ENCODE measurements at places on chromosomes 1 and 21. TPM values are rescaled to one million over a fixed set of nuclear protein-coding genes. Genes with fewer than 3 reads are reported as not detected.

Gene F13B
- total RNA-seq = not detected

Gene KCNK1
- 2.9 TPM for total RNA-seq

Gene RABIF
- total RNA-seq = 1.3 TPM

Gene ZBTB8B
- total RNA-seq = not detected

Gene GPR25
- not detected for total RNA-seq

Gene GLIS1
- total RNA-seq = 1.6 TPM

Gene TNFRSF8
- total RNA-seq = 0.09 TPM

Gene BRDT
- not detected for total RNA-seq

Gene TMEM269
- total RNA-seq = not detected

Gene CYP4X1
- total RNA-seq = 3.3 TPM

GRCh38 chr1:14686701-14687100, 88.2 kb downstream of the KAZN start:
- no peak for DNase-seq

GRCh38 chr1:158793604-158794003, 12.6 kb upstream of the OR6N2 start:
- DNase-seq = no peak

DNA sequence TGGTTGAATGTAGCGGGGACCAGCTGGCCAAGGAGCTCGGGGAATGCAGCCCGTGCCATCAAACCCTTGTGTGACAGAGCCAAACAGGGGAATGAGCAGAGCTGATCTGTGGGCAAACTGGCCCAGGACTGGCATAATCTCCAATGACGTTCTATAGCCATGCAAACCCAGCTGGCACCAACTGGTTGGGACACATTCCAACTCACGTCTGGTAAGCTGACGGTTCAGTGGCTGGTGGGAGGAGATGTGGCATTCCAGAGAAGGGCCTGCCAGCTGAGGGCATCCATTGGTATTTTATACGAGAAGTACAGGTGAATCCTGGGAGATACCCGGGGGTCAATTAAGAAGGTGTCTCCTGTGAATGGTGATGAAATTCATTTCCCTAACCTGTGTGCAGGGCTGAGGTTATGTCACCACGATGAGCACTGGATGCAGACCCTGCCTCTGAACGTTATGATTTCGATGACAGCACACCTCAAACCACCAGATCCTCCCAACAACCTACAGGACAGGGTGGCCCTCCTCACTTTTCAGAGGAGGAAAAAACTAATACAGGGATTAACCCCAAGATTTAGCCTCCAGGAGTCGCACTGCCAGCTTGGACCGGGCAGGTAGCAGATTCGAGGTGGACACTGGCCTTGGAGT, 39.0 kb upstream of the RUNX3 start:
- no peak for DNase-seq

- peak; percentile 56 for DNase-seq
These were observed 27.6 kb downstream of the CD244 start for GRCh38 chr1:160834945-160835565.

DNA sequence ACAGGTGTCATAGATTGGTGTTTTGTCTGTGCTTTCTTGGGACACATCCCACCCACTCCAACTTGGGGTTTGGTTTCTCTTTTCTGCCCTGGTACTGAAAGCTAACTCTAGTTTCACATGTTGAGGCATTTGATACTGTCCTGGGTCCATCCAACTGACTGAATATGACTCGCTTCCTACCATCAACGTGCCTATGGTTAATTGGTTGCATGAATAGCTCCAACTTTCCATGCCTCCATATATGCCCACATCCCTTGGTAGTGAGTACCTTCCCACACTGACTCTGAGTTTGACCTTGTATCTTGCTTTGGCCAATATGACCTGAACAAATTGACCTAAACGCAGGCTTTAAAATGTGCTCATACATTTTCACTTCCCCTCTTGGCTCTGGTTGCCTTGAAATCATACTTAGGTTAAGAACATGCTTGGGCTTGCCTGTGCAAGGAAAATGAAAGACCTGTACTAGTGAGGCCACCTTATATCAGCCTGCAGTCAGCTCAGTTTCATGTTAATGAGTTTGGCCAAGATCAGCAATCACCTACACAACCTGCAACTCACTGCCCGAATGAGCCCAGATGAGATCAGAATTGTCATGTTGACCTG, 81.0 kb upstream of the KCNK2 start:
- DNase-seq = no peak

GRCh38 chr1:40939320-40940059, 40.0 kb upstream of the CTPS1 start:
- peak; percentile 91 for DNase-seq

- DNase-seq = peak; percentile 55
These were observed 11.2 kb upstream of the HMGB4 start for GRCh38 chr1:33852711-33853110.

DNA sequence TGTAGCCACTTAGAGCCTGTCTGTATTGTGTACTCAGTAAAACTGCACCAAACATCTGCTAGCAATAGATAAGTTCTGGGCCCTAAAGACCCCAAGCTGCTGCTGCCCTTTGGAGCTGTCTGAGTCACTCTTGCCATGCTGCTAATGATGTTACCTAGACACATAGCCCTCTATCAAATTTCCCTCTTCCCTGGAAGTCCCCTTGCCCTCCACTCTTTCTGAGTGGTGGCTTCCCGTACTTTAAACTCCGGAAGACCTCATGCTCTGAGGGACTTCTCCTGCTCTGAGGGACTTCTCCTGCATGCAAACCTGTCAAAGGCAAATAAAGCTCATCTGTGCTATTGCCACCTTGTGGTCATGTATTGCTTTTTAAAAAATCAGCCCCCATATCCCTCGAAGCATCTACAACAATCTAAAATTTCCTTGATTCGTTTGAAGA, 34.0 kb downstream of the FH start:
- peak; percentile 24 for DNase-seq

- peak; percentile 45 for DNase-seq
These were observed 33.4 kb downstream of the QSOX1 start for GRCh38 chr1:180188091-180188506.

DNA sequence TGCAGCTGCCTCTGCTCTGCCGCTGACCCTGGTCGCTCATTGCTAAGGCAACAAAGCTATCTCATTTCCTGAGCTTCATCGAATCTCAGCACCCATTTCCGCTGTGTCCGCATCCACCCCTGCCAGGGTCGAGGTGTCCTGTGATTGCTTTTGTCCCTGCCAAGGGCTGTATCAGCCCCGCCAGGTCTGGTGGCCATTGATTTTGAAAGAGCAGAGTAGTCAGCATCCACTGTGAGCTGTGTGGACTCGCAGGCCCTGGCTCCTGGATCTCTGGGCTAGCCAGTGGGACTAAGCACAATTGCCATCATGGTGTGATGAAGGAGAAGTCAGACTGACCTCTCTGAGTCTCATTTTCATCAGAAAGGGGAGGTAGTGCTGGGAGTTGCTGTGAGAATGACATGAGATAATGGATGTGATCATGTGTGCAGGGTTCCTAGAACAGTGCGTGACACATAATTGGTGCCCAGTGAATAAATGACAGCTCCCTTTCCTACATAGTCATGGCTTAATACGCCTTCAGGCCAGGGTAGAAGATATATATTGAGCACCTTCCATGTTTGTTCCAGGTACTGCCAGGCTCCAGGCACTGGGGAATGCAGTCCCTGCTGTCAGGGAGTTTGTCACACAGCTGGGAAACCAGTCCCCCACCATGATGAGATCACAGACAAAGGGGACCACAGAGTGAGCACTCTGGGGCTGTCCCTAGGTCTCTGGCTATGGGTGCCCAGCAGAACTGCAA, 32.1 kb downstream of the NAV1 start:
- DNase-seq = no peak

DNA sequence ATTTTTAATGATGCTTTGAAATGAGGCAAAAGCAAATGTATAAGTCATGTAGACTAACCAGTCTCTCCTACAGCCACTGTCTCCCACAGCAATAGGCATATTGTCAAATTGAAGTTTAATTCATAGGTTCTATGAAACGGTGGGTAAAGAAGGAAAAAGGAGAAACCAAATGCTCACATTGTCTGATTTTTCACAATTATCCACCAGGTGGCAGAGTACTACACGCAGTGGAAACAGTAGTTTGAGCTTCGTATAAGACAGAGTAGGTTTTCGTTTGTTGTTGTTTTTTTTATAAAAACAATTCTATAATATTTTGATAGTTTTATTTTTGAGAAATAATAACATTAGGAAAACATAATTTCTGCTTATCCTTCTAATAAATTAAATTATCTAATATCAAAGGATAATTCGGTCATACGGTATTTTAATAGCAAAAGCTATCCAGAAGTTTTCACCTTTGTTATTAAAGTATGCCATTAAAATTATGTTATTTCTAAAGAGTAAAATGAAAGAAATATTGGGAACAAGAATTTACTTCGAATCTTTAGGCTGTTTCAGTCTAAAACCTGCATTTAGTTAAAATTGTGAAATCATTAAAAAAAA, 39.1 kb downstream of the TYW3 start:
- peak; percentile 65 for DNase-seq

DNA sequence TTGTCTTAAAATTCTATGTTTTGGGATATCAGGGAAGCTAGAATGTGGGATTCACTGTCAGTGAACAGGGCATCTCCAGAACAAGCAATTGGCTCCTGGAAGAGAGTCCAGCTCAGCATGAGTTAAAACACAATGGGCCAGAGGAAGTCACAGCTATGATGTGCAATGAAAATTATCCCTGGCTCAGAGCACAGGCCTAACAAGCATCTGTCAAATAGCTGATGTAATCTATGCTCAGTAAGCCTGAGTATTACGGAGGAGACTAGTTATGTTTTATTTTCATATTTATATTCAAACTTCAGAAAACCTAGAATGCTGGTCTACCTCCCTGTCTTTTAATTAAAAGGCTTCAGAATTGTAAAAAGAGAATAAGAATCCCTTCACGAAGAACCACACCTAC, 41.6 kb downstream of the PARP1 start:
- DNase-seq = no peak

DNA sequence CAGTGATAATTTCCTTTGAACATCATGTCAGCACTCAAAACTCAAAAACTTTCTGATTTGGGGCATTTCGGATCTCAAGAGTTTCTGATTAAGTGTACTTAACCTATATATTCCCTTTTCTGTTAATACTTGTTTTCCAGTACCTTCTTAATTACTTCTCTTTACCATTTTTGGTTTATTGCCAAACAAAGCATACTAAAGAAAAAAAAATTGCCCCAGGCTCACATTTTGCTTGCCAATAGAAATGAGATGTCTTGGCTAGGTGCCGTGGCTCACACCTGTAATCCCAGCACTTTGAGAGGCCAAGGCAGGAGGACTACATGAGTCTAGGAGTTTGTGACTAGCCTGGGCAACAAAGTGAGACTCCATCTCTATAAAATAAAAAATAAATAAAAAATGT, 4.8 kb downstream of the PSMD4 start:
- DNase-seq = no peak

GRCh38 chr1:150548632-150549495, at the start of gene ADAMTSL4:
ADAMTSL4 (plus strand) TSS chr1:150549408; CDS start chr1:150552289, 2,881 bp downstream.
- peak; percentile 75 for DNase-seq

- no peak for DNase-seq
These were observed 2.0 kb downstream of the EDEM3 start for GRCh38 chr1:184752656-184753055.

DNA sequence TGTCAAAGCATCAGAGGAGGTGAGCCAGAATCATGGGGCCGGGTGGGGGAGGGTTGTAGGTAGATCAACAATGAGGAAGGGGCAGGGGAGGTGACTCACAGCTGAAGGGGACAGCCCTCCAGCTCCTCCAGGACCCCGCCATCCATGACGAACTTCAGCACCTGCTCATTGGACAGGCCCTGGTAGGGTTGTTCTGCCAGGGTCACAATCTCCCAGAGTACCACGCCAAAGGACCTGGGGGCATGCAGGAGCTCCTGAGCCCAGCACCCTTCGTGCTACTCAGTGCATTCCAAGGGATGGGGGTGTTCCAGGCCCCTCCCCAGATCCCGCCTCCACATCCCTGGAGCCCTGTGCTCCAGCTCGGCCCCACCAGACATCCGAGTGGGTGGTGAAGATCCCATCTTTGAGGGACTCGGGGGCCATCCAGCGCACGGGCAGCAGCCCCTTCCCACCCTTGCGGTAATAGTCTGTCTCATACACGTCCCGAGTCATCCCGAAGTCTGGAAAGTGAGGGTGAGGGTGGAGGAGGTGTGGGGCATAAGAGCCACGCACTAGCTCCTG, 17.5 kb downstream of the INSRR start:
- DNase-seq = no peak

GRCh38 chr1:79694241-79694640, 687.7 kb upstream of the ADGRL4 start:
- DNase-seq = no peak

- DNase-seq = peak; percentile 14
These were observed 222.5 kb downstream of the RPS6KC1 start for GRCh38 chr1:213273546-213273945.

GRCh38 chr1:110636149-110636935, 30.2 kb upstream of the KCNA2 start:
- DNase-seq = no peak

DNA sequence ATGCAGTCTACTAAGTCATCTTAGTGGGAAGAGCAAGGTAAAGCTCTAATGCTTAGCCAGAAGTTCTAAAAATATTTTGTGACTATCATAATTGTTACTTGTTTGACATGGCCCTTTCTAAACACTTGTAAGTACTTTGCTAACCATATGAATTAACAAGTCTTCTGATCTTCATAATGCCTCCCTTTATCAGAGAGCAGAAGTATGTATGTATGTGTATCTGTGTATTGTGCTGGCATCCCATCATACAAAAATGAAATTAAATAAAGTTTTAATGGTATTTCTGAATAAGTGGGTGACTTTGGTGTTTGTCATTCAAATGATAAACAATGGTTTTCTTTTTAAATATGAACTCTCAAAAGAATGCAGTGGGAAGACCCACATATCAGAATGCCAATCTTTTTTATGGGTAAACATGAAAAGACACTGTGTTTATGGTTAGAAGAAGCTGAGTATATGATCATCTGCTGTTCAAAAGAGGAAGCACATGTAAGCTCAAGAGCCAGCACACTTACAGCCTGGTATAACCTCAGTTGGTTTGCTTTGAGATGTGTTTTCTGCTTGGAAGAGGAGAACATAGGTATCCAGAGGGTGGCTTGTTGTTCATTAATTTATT, 159.6 kb downstream of the CLEC20A start:
- DNase-seq = no peak

- no peak for DNase-seq
These were observed 72.0 kb upstream of the DUSP10 start for GRCh38 chr1:221813887-221814286.

- DNase-seq = peak; percentile 37
These were observed 15.6 kb downstream of the METTL18 start for GRCh38 chr1:169779150-169779549.

- DNase-seq = peak; percentile 39
These were observed 185.0 kb upstream of the KCNK2 start for GRCh38 chr1:214897581-214897980.

DNA sequence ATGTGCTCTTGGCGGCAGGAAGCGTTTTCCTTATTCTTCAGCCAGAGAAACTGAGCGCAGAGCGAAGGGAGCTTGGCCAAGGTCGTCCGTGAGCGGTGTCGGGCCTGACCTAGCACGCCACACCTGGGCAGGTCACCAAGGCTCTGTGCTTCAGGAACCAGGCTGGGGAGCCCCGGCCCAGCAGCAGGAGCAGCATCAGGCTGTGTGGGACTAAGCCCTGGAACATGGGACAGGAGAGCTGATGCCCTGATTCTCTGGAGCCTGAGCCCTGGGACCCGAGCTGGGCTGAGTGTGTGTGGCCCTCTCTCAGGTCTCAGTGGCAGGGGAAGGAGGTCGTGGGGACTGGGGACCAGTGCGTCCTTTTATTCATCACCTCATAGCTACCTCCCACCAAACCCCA, 65.2 kb upstream of the ABCG1 start:
- no peak for DNase-seq
